RCC 7860 (cell line): ENCODE measurements at places on chromosomes 3 and 15.

DNA sequence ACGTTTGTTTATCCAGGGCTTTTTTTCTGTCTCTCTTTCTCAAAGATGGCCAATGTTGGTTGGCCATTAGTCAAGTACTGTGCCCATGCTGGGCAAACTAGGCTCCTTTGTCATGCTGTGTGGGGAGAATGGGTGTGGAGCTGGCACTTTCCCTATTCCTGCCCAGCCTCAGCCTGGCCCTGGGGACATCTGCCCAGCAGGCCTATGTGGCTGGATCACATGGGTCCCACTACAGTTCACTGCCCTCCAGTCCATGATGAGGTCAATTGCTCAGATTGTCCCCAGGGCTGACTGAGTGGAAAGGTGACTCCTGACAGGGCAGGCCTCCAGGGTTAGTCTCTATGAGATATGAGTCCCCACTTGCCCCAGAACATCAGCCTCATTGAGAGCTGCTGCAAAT, 54.4 kb upstream of the HERC1 start:
- DNase-seq = no peak

DNA sequence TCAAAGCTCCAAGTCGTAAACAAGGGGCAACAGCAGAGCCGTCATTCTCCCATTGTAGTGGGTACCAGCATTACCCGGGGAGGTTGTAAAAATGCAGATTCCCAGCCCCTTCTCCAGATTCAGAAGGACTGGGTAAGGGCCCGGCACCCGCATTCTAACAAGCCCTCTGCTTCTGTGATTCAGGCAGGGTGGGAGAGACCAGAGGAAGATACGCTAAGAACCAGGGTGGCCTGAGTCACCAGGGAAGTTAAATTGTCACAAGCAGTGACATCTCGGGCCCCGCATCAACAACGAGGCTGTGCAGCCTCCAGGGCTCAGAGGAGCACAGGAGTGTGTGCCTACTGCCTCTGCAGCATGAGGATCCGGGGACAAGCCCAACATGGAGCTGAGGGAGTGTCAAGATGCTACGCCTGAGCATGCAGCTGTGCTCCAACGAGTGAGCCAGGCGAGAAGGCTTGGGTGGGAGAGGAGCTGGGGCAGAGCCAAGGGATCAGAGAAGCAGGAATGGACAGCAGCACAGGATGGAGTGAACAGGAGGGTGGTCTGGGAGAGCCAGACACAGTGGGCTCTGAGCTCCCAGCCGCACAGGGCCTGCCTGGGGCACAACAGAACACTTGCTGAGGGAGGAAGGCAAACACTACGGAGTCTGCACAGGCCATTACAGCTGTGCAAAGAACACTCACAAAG, 68.5 kb downstream of the CPN2 start:
- no peak for DNase-seq

DNA sequence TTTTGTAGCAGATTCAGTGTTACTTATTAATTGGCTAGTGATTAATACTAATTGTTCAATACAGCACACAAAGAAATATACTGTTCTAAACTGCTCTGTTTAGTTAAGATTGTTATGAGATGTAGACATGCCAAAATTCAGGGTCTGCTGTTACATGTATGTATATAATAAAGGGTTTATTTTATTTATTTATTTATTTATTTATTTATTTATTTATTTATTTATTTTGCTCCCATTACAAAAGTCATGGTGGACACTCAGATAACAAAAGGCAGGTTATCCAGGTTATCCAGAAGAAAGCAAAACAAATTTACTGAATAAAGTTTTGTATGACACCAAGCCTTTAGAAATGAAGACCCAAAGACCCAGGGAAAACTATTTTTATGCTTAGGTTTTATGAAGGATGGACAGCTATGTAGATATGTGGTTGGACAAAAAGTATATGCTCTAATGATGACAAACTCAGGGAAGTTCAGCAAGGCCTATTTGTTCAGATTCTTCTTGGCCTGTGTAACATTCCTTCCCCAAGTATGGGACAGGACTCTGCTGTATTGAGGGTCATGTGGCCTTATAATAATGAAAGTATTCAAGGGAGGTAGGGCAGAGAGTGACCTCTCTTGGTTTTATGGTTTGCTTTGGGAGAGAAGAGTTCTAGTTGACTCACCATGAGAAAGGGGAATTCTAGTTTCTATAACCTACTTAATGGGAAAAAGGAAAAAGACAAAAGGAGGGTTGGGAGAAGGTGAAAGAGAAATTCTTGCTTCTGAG, 1056.8 kb downstream of the ROBO2 start:
- DNase-seq = peak; percentile 52

GRCh38 chr3:145183261-145183660, 977.7 kb downstream of the PLOD2 start:
- no peak for DNase-seq

- DNase-seq = peak; percentile 95
Observed at GRCh38 chr3:61894988-61895935, 333.9 kb downstream of the PTPRG start.

- DNase-seq = no peak
Observed at GRCh38 chr3:49729966-49730609, 6.3 kb upstream of the GMPPB start.

DNA sequence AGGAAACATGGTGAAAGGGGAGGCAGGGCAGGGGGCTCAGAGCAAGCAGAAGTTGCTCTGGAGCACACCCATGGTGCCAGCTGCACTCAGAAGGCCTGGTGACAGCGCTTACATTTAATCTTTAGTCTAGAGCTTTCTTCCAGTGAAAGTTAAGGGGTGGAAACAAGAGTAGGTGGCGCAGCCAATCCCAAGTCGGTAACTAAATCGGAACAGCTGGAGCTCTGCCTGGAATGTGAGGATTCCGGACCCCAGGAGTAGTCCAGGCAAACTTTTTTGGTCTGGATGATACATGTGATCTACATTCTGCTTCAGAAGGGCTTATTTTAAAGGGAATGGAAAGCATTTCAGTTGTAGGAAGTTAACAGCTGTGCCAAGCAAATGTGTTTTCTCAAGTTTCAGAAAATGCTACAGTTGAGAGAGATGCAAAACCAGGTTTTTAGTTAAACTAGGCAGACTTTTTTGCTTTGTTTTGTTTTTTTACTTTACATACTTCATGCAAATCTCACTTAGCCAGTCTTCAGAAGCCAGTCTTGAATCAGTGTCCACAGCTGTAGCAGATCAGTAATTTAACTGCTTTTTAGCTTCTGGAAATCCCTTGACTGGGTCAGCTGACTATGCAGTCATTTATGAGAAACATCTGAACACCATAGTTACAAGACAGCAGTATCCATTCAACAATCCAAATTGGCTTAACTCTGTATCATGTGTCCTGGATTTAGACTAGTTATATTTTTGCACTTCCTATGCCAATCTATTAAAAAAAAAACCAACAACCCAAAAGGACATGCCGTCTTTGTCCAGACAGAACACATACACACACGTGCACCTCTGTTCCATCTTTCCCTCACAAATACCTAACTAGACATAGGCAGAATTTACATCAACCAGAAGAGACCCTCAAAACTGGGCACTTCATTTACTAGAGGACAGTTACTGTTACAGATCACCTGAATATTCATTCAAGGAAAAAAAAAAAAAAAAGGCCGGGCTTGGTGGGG, 33.2 kb downstream of the ZNF106 start:
- DNase-seq = no peak

- no peak for DNase-seq
Observed at GRCh38 chr3:77655396-77655795, 615.5 kb downstream of the ROBO2 start.

DNA sequence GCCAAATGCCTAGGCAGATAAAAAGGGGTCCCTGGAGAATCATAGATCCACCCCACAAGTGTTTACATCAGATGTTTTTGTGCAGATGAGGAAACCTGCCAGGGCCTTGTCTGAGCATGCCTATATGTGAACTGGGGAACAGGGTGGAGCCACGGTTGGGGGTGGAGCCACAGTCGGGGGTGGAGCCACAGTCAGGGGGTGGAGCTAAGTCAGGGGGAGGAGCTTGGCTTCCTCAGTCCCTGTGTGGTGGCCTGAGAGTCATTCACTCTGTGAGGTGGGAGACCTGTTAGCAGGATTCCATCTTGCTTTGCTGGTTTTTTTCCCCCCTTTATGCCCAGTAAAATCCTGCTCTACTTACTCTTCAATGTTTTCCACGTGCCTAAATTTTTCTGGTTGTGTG, 57.8 kb upstream of the TGFBR2 start:
- no peak for DNase-seq

GRCh38 chr3:103085465-103085864, 650.6 kb downstream of the ZPLD1 start:
- peak; percentile 83 for DNase-seq

GRCh38 chr3:128999102-128999501, 2.0 kb upstream of the EFCC1 start:
- DNase-seq = no peak

DNA sequence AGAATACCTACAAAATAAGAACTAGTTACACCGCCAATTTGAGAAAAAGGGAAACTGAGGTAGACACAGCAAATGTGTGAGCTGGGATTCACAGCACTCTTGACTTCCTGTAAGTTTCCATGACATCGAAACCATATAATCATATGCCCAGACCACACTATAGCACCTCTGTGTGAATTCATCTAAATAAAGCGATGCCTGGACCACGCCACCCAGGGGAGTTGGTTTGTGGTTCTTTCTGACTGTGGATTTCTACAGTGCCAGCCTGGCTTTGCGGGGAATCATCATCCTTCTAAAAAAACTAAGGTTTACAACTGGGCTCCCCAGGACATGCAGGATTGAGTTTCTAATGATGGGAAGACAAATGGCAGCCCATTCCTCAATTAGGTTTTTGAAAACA, 23.5 kb upstream of the CA12 start:
- no peak for DNase-seq

GRCh38 chr3:49028298-49028672, 913 bp downstream of the IMPDH2 start:
- DNase-seq = no peak

DNA sequence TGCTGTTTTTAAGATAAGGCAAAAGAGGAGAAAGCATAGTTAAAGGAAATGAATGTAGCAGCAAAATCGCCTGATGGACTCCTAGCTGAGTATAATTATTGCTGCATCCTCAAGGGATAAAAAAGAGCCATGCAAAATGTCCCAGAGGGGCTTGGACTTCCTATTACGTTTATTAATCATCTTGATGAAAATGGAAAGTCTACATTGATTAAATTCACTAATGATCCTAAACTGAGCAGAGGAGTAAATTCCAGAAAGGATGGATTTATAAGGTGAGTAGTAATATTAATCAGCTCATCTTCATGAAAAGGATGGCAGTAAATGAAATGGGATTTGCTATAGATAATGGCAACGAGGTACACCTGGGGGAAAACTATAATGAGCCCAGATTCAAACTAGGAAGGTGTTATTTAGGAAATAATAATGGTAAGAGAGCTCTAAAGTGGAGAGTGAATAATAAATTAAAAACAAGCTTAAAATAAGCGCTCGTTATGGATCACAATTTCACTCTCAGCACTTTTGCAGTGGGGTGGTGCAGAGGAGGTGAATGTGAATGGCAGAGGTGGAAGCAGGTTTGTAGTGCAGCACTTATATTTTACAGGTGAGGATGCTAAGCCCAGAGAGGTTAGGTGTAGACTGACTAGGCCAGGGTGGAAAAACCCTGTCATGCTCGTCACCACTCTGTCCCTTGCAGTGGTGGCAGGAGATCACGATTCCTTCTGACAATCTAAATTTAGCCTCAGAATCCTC, 22.3 kb downstream of the IL5RA start:
- DNase-seq = no peak

GRCh38 chr3:120497336-120497735, 46.5 kb upstream of the FSTL1 start:
- DNase-seq = peak; percentile 96

- DNase-seq = no peak
Observed at GRCh38 chr15:38702178-38702912, 137.7 kb upstream of the RASGRP1 start.

GRCh38 chr15:100730655-100731266, 128.4 kb downstream of the ASB7 start:
- DNase-seq = no peak

DNA sequence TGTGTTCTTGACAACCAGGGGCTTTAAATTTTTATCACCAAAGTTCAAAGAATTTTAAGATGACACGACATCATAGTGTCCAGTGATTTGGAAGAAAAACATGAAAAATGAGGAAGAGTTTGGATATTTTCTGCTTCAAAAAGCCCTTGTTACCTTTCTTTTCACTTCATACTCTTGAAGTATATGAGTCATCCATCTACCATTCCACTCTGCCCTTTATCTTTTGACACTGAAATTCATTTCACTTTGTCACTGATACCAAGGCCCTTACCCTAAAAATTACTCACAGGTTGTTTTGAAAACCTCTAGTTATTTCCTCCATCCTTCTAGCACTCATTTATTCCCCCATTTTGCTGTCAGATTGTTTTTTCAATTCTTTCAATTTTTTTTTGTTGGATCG, 42.7 kb downstream of the OR5H15 start:
- DNase-seq = no peak

DNA sequence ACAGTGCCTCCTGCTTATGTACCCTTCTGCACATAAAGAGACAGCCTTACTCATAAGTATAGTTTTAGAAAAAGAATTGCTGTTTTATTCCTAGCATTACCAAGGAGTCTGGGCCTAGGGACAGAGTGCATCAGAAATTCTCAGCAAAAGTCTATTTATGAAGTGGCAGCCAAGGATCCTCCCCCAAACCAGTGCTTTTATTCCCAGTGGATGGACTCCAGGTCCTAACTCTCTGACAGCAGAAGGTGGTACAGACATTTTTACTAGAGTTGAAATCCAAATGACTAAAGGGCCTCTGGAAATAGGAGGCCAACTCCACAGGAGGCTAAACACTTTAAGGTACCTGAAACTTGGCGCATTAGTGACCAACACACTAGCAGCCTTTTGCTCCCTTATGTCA, 407.2 kb upstream of the TPRG1 start:
- no peak for DNase-seq

DNA sequence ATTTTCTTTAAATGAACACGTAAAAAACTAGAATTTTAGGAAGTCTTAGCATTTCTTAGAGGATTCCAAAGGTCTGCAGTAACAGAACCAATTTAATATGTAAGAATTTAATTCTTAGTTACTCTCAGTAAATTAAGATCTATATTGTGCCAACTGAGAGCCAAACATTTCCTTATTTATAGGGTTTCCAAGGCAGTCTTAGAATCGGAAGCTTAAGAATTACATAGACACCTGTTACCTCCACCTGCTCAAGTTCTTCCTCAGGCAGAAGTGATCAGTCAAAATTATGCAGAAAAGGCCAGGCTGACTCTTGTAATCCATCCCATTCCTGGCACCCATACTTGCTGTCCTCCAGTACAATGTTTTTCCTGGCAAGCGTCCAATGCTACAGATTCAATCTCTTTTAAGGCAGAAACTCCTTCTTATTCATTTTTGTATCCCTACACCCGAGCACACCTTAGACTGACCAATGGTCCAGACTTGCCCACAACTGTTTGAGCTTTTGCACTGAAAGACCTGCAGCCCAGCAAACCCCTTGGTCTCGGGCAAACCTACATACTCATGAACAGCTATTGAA, 64.3 kb downstream of the NCEH1 start:
- no peak for DNase-seq

DNA sequence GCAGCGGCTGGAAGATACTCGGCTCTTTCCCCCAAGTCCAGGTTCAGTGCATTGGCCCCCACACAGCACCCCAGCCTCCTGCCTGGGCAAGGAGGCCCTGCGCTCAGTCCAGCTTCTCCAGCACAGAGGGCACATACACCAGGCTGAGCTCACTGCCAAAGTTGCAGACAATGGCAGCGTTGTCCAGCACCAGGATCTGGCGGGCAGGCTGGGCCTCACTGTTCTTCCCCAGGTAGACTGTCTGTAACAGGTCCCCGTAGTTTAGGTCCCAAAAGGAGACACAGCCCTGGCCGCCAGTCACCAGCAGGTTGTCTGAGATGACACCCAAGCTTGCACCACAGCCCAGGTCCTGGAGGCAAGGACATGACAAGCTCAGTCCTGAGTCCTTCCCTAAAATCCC, 32.9 kb downstream of the PTPN23 start:
- no peak for DNase-seq

- no peak for DNase-seq
Observed at GRCh38 chr3:58084166-58084565, 75.9 kb downstream of the FLNB start.
